AG10803 (cell line): ENCODE measurements at places on chromosomes 16 and 17.

DNA sequence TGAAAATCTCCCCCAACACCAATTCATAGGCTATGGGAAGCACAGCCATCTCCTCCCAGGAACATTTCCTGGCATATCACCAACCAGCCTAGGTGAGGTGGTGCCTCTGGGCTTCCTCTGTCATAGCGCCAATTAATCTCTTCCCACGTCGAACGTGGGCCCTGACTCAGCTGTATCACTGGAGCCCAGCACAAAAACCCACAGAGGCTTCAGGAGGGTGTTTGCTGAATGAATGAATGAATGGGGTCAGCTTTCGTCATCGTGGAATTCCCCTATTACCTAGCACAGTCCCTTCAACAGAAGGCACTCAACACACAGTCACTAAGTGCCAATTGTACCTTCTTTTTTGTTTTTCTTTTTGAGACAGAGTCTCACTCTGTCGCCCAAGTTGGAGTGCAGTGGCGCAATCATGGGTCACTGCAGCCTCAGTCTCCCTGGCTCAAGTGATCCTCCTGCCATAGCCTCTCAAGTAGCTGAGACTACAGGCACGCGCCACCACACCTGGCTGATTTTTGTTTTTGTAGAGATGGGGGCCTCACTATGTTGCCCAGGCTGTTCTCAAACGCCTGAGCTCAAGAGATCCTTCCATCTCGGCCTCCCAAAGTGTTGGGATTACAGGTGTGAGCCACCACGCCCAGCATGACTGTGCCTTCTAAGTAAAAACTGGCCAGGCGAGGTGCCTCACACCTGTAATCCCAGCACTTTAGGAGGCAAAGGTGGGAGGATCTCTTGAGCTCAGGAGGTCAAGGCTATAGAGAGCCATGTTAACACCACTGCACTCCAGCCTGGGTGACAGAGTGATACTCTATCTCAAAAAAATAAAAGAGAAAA is 4.1 kb downstream of the ZNF688 start:
- DNase-seq: no peak

DNA sequence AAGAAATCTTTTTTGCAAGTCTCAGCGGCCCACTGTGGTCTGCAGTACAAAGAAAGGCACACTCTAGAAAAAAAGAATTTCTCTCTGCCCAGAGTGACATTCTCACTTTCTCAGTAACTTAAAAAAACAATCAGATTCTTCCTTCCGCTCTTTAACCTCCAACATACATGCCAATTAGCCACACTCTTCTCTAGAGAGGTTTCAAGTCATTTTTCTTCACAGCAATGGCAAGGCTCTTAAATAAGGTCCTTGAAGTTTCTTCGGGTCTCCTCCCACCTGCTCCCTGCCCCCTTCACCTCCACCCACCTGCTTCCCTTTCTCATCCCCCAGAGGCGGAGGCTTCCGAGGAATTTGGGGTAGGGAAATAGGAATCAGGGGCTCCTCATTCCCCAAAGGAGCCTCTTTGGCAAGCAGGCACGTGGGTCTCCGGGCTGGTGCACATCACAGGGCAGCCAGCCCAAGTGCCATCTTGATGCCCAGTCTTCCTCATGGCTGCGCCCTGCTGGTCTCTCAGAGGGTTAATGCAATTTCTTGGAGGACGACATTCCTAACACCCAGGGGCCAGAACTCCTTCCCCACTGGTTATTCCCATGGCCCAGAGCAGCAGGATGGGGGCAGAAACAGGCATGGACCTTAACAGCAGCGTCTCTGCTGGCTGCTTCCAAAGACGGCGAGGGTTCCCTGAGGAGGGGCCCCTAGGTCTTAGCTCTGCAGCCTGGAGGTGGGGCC is 855 bp upstream of the MEOX1 start:
- no peak for DNase-seq

DNA sequence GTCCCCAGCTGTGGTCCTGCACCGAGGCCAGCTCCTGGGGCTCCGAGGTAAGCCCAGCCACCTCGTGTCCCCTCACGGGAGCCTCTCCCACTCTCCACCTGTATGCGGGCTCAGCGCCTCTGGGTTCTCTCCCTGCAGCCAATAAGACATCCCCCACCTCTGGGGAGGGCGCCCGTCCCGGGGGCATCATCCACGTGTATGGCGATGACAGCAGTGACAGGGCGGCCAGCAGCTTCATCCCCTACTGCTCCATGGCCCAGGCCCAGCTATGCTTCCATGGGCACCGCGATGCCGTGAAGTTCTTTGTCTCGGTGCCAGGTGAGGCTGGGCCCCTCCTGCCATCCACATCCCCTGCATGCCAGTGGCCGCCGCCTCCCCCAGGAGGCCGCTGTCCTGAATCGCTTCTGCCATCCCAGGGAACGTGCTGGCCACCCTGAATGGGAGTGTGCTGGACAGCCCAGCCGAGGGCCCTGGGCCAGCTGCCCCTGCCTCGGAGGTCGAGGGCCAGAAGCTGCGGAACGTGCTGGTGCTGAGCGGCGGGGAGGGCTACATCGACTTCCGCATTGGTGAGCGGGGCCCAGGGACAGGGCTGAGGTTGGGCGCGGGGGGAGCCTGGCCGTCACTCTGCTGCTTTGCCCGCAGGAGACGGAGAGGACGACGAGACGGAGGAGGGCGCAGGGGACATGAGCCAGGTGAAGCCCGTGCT is 3.1 kb downstream of the NME3 start:
- no peak for DNase-seq

- no peak for DNase-seq
Measured at GRCh38 chr16:68782198-68783174, 45.4 kb downstream of the CDH1 start.

- no peak for DNase-seq
Measured at GRCh38 chr16:22727285-22728166, 86.4 kb upstream of the HS3ST2 start.

DNA sequence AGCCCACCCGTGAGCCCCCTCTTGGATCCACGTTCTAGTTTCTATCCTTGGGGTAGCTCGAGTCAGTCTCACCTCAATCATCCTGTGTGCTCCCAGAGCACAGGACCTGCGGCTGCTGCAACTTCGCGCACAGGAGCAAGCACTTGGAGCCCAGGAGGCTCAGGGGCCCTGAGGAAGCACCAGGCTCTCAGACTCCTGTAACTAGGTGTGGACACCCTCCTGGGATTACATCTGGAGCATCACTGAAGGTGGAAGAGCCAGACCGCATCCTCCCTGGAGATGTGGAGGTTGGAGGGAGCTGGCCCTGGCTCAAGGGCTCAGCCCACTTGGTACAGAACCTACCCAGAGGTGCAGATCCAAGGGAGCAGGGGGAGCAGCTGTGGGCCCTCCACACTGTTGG is 2.7 kb downstream of the HBQ1 start:
- DNase-seq: no peak

DNA sequence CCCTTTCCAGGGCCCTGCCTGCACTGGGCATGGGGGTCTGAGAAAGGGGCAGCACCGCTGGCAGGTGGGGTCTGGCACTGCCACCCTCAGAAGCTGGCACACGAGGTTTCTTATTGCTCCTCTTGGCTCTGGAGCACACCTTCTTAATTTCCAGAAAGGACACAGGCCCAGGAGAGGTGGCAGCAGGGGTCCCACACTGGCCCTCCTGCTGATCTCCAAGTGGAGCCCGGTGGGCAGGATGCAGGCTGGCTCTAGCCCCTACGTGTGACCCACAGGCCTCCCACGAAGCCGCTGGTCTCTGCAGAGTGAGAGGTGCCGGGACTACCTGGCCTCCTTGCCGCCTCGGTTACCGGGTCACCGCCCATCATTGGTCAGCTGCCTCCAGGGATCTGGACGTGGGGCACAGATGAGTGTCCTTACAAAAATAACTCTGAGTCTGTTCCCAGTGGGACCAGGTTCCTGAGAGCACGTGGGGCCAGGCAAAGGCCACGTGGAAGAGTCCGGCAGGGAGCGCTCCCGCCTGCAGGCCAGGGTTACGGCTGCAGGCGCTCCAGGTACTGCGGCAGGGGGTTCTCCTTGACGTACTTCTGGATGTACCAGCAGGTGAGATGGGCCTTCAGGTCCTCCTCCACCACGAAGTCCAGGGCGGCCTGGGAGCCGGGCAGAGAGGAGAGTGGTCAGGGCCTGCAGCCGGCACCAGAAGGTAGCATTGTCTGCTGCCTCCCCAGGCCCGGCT is 10.3 kb downstream of the NATD1 start:
- DNase-seq: no peak

- no peak for DNase-seq
Measured at GRCh38 chr17:81032641-81033480, 2.1 kb upstream of the BAIAP2 start.

DNA sequence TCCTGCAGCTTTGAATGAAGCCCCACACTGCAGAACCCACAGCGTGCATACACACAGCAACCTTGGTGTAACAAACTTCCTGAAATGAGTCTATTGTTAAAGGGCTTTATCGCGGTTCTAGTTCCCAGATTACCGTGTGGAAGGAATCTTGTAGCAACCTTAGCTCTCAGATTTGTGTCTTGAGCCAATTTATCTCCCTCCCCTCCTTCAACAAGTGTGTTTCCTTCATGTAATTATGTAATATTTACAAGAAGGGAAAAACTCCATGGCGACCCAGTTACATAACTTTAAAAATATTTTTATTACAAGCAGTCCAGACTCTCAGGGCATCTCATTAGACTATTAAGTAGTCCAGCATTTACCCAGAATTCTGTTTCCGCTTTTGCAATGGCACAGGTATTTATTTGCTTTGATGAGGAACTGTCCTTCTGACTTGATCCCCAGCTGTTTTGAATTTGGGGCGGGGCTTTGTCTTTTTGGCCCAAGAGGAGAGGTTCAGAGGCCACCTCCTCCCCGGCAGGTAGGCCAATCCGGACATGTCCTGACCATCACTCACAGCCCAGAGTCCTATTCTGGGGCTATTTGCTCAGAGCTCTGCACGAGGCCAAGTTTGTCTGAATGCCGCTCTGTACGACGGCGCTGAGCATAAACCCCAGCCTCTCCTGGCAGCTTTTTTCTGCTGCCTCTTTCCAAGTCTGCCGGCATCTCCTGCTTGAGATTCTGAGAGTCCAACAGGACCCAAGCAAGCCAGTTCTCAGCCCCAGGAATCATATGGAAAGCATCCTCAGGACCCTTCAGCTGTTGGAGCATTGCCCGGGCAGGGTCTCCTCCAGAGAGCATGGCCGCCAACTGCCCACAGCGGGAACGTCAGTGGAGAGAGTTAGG is 35.6 kb downstream of the CLEC16A start:
- peak; percentile 73 for DNase-seq

DNA sequence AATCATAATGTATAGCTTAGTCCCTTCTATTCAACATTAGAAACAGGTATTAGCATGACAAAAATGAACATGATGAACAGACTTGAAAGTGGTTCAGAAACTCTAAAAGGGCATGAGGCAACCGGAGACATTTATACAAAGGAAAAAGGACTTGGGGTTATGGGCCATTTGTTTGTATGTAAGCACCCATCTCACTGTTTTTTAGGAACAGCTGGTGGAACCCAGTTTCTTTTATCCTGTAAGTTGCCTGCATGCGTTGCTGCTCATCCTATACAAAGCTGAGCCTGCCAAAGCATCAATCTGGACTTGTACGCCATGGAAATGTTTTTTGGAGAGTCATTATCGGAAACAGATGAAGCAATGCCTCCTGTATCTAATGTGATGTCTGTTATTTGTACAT is 72.3 kb upstream of the NACA2 start:
- DNase-seq: no peak

DNA sequence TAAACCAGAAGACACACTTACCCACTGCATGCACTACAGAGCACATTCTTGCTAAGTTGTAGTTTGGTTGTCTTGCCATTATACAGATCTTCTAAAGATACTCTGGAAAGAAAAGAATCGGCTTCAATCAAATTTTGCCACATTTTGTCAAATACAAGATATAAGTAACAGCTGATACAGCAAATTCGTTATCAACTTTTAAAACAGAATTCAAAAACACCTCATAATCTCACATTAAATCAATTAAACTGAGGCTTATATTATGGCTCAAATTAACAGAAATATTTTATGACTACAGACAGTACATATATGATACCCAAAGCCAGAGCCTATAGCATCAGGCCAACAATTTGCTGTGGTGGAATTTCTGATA is 5.4 kb downstream of the DNAJA2 start:
- no peak for DNase-seq

GRCh38 chr17:75637143-75637538 is 3.9 kb downstream of the SMIM5 start:
- DNase-seq: no peak

DNA sequence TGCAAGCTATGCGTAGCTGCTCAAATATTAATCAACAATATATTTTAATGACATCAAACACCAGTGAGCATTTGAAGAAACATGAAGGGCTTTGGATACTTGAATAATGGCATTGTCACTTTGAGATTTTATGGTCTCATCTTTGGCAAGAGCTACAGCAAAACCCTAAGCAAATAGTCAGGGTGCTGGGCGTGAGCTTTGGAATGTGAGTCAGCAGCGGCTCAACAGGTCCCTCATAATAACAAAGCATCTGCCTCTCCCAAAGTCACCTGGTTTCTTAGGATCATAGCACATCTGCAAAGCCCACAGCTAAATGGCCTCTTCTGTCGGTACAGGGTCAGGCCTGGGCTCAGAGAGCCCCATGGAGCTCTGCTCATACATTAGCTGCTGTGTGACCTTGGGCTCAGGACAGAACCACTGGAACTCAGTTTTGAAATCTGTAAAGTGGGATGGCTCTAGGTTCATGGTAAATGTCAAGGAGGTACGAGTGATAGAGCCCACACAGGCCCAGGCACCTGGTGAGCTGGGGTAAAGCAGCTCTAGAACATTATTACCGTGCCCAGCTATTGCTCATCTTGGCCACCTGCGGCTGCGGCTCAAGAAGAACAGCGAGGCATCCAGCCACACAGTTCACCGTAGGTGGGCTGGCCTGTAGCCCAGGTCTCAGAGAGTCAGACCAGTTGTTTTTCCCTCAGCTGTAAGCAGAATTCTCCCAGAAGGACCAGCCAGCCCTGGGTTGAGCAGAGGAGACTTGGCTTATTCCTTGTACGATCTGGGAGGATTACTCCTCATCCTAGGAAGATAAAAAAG is 544.5 kb upstream of the CDH11 start:
- DNase-seq: no peak

- DNase-seq: peak; percentile 55
Measured at GRCh38 chr17:66240630-66241029, 11.4 kb upstream of the APOH start.

DNA sequence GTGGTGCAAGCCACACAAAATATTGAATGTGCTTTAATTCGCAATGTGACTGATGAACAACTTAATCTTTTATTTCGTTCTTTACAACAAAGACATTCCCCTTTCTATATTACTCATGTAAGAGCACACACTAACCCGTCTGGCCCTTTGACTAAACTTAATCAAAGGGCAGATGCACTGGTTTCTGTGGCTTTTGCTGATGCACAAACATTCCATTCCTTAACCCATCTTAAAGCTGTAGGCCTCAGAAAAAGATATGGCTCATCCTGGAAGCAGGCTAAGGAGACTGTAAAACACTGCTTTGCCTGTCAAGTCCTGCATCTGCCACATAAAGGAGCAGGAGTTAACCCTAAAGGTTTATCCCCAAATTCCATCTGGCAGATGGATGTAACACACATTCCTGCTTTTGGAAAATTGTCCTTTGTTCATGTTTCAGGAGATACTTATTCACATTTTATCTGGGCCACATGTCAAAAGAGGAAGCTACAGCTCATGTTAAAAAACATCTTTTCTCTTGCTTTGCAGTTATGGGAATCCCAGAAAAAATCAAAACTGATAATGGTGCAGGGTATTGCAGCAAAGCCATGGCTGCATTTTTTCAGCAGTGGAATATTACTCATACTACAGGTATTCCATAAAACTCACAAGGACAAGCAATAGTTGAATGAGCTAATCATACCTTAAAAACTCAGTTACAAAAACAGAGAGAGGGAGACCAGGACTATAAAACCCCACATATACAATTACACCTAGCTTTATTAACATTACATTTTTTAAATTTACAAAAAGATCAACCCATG is 137.2 kb downstream of the AHSP start:
- peak; percentile 5 for DNase-seq
